ENCODE measurements at places on chromosomes 1 and 21.

DNA sequence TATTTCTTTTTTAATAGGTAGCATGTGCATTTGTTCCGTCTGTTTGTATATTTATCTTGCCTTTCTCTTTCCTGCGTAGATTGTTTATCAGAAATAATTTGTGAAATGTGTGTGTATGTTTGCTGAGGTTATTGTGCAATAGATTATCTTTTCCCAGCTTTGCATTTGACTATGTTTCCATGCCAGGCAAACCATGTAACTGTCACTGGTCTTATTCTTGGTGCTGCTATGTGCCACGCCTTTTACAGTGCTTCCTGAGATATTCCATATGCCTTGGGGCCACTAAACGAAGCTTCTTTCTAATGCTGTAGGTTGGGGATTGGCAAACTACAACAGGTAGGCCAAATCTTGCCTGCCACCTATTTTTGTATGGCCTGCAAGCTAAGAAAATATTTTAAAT is 598.8 kb downstream of the PLPP3 start:
- no peak for DNase-seq

DNA sequence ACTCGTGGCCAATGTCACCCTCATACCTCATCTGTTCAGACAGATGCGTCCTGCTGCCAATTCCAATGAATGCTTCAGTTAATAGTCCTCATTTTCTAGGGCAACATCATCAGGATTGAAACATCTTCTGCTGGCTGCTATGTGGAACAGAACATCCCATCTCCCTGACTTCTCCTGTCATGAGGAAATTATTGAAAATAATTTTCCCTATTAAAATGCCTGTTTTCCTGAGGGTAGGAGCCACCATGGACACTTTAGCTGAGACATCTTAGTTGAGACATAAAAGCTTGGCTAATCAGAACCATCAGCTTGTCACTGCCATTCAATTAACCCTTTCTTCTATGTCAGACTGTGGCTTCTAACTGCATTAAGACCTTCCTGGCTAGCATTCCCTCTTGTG is 396.1 kb downstream of the HHAT start:
- no peak for DNase-seq

DNA sequence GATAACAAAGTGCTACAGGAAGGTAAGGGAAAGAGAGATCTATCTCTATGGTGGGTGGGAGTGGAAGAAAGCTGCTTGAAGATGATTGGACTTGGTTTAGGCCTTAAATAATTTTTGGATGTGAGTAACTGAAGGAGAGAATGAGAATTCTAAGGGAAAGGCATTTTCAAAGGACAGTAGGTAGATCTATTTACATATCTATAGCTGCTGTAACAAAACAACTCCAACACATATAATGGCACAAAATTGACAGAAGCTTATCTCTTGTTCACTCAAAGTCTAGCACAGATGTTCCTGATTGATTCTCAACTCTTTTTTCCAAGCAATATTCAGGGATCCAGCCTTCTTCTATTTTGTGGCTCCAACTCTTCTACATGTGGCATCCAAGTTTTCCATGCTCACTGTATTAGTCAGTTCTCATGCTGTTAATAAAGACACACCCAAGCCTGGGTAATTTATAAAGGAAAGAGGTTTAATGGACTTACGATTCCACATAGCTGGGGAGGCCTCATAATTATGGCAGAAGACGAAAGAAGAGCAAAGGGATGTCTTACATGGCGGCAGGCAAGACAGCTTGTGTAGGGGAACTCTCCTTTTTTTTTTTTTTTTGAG is 3.1 kb upstream of the DDAH1 start:
- DNase-seq, result no peak

DNA sequence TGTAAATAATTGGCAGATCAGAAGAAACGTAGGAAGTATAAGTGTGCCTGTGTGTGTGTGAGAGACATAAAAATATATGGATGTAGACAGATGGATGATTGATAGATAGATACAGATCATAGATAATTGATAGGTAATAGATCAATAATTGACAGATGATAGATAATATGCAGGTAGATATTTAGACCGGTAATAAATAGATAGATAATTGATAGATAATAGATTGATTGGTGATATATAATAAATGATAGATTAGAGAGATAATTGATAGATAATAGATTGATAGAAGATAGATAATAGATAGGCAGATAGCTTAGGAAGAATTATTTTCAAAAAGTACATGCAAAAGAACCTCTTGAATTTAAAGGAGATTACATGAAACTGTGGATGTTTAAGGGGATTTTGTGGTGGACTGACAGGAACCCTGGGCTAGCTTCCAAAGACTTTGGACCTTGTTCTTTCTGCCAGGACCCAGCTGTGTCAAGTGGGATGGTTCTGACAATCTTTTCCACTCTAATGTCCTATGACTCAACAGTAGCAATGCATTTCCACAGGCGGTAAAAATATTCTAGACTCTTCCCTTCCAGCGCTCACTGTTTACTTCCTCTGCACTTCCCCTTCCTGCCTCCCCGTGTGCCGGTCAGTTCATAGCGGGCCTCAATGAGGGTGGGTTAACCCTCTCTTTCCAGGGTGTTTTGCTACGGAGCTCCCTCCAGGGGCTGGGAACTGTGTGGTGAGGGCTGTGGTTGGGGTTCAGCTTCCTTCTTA is 39.4 kb downstream of the KCNJ15 start:
- DNase-seq, result peak; percentile 34

DNA sequence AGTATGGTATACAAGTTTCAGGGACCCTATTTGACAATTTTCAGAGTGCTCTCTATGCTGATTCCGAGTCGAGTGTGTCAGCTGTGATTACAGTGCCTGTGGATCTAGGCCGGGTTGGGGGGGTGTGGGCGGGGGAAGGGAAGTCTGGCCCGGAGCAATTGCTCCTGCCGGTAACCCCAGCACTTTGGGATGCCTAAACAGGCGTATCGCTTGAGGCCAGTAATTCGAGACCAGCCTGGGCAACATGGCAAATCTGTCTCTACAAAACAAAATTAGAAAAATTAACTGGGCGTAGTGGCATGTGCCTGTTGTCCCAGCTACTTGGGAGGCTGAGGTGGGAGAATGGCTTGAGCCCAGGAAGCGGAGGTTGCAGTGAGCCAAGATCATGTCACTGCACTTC is 1.6 kb upstream of the IL10RB start:
- no peak for DNase-seq

DNA sequence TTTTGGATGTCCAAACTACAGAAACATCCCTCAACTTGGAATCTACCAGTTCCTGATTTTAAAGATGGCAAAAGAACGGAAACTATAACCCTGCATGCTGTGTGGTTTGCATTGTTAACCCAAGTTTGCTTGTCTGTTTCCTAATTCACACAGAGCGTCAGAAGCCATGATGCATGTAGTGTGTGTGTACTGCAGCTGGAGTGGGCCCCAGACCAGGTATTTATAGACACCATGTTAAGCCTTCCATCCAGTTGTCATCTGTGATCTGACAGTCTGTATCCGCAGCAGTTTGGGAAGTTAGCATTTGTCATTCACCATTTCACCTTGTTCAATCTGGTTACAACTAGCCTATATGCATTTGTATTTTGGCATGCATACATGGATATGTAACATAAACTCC is 27.7 kb upstream of the PLEKHM2 start:
- DNase-seq, result peak; percentile 7

- DNase-seq, result no peak
Measured at GRCh38 chr1:194968916-194969315, 1639.3 kb downstream of the KCNT2 start.

GRCh38 chr1:198788561-198789064 is 149.8 kb downstream of the PTPRC start:
- DNase-seq, result peak; percentile 40

DNA sequence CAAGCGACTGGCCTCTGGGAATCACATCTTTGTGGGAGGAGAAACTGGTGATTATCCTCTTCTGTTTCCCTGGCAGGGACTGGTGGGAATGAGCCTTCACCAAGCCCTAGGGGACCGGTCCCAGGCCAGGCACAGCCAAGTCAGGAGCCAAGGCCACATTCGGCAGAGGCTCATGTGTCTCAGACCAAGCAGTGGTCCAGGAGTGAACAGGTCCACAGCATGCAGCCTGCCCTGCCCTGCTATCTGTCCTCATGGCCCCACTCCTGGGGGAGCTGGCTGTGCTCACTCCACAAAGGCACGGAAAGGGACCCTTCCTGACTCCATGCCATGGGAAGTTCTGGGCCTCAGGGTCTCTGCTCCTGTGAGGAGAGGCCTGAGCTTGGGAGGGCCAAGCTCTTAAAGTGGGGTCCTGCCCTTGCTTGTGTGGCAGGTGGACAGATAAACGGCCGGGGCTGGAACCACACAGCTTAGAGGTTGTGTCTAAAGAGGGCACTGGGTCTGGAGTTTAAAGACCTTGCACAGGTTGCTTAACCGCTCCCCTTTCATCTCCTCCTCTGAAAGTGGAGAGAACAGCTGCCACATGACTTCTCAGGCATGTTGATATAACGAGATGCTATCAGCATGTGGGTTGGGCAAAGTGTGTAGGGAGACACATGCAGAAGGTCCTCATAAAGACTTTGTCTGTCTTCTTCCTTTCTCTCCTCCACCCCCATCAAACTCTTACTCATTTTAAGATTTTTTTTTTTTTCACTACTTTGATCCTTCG is 57.5 kb downstream of the CASQ2 start:
- no peak for DNase-seq

DNA sequence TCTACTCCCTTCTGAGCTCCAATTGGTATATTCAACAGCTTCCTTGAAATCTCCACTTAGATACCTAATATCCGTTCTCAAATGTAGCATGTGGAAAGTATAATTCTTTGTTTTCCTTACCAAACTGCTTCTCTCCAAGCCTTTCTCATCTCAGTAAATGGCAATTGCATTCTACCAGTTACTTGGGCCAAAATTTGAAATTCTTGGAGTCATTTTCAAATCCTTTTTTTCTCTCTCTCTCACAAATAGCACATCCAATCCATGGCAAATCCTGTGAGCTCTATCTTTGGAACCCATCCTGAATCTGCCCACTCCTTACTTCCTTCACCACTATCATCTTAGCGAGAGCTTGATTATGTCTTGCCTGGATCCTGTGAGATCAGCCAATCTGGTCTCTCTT is 39.3 kb upstream of the SLC35F3 start:
- DNase-seq, result no peak

- DNase-seq, result peak; percentile 90
Measured at GRCh38 chr1:156119503-156120209, 5.1 kb downstream of the LMNA start.

GRCh38 chr21:40631211-40631610 is 215.7 kb downstream of the DSCAM start:
- DNase-seq, result no peak

- DNase-seq, result peak; percentile 26
Measured at GRCh38 chr1:150009604-150010392, 728 bp downstream of the OTUD7B start.

GRCh38 chr1:178048883-178049282 is 45.0 kb upstream of the RASAL2 start:
- no peak for DNase-seq

- DNase-seq, result no peak
Measured at GRCh38 chr1:64001038-64001437, 202.4 kb upstream of the UBE2U start.

DNA sequence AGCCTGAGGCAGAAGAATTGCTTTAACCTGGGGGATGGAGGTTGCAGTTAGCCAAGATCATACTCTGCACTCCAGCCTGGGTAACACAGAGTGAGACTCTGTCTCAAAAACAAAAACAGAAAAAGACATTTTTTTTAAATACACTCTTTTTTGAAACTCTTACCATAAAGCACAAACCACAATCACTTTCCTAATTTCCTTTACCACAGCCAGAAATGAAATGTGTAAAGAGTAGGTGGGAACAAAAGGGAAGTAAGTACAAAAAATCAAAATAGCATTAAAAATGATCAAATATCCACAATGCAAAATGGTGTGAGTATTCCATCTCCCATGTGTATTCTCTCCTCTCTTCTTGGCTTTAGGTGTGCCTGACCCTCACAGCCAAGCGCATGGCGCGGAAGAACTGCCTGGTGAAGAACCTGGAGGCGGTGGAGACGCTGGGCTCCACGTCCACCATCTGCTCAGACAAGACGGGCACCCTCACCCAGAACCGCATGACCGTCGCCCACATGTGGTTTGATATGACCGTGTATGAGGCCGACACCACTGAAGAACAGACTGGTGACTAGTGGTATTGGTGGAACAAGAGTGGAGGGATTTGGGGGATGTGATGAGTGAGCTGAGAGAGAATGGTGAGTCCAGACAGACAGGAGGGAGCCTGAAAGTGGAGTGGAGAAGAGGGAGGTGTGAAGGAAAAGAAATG is 14.9 kb downstream of the ATP1A4 start:
- peak; percentile 46 for DNase-seq

DNA sequence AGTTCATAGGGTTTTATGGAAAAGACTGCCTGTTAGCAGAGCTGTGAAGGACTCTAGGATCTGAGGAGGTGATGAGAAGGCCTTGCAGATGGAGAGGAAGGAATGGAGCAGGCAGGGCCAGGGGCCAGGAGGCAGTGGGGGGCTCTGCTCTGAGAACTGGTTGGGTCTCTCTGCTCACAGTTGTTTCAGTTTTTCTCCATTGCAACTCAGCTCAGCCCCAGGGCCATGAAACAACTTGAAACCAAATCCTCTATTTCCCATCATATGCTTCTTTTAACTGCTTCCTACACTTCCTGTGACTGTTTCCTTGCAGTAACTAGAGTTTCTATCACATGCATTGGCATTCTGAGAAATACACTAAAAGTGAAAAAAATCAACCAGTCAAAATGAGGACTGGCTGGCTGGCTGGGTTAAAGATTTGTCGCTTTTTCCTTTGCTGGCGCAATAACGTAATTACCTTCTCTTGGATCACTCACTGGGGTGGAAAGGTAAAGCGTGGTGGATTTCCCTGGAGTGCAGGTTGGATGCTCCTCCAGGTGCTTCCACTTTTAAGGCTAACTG is 172.0 kb downstream of the CDC7 start:
- DNase-seq, result no peak

DNA sequence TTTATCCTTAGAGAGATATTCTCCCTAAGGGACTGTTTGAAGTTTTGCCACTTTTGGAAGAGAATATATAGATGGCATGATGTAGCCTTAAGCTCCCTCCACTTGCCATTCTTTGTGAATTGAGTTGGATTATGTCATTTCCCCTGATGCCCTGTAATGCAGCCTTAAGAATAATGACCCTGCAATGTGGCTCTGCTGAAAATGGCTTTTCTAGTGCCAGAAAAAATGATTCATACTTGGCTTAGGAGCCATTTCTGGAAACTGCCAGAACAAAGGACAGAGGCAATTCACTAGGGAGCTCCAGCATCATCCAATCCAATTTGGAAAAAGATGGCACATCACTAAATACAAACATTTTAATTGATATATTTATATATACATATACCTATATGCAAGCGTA is 265.3 kb downstream of the SPATA17 start:
- DNase-seq, result no peak

- no peak for DNase-seq
Measured at GRCh38 chr21:18801468-18801867, 397.9 kb upstream of the TMPRSS15 start.

DNA sequence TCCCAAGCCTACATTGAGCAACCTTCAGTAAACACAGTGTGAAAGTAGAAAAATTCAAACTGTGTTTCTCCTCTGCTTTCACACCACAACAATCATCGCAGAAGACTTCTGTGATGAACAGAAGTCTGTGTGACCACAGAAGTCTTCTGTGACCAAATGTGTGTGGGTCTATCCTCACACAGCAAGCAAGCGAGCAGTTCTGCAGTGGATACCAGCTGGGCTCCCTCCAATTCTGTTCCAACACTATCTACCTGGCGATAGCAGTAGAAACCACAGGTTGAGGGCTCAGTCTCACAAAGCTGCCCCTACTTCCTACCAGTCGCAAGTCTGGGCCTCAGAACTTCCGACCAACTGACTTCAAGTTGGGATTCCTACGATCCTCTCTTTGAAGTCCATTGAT is 21.0 kb upstream of the RAP1A start:
- no peak for DNase-seq

GRCh38 chr1:160200786-160201185 is 4.4 kb upstream of the PEA15 start:
- peak; percentile 53 for DNase-seq

GRCh38 chr1:2561446-2561845 is 5.3 kb downstream of the TNFRSF14 start:
- DNase-seq, result no peak
